ENCODE measurements at places on chromosomes 5 and 9. TPM values are rescaled to one million over a fixed set of nuclear protein-coding genes. Genes with fewer than 3 reads are reported as not detected.
A peak's percentile ranks its signal among the peaks of the same experiment; 100 is the strongest.

DNA sequence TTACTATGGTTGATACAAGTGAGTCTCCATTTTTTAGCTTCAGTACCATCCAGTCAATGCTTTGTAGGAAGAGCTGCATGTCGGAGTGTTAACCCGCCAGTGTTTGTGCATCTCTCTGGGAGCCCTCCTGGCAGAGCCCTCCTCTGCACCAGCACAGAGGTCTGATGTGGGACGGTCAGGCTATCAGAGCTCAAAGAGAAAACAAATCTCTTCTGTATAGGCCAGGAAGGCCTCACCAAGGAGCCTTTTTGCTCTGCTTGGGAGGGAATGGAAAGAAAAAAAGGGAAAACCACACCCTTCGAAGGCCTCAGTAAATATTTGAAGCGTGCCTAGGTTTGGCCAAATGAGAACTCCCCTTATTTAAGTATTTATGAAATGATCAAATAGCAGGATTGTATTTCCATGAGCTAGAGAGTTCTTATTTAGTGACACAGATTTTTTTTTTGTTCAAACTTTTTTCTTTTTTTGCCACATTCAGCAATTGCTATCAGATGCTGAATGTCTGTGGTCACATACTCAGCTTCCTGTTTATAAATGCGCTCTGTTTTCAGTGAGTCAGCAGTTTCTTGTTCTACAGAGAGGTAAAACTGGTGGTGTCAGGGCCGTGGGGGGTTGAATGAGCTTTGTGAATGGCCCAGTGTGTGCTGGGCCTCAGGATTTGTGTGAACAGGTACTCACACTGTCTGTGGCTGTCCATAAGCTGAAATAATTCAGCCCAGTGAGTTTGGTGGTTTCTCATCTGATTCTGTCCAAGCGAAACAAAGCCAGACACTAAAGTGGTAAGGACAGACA lies 226.6 kb downstream of the SNX18 start:
- peaks cover 65% of the 10 kb centered on the region for H3K4me1 ChIP-seq
- H3K27ac ChIP-seq = peak overlapping the region; percentile 99
- H3K4me3 ChIP-seq = no peak overlapping the region
- peak; percentile 67 for DNase-seq
- H3K36me3 ChIP-seq = no peaks in the 10 kb centered on the region

Gene CDC25C
- total RNA-seq = 19.6 TPM

Gene CNTFR
- total RNA-seq = not detected

Gene PRDM9
- 0.47 TPM for total RNA-seq

DNA sequence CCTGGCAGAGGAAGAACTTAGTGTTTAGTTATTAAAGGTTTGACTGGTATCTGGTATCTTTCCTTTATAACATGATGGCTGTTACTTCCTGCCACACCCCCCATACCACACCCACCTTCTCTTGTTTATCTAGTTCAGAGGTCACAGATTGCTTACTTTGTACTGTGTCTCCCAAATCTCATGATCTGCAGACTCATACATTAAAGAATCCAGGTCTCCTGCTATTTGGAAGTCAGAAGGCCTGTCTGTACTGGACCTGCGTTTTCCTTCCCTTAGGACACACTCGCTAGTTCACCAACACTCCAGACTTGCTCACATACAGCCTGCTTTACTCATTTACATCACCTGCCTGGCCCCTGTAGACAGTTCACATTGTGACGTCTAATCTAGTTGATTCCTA lies 39.3 kb downstream of the NUDT12 start:
- H3K4me3 ChIP-seq = no peak overlapping the region
- no peaks in the 10 kb centered on the region for H3K27me3 ChIP-seq
- no peak overlapping the region for H3K27ac ChIP-seq
- no peaks in the 10 kb centered on the region for H3K4me1 ChIP-seq
- no peaks in the 10 kb centered on the region for H3K36me3 ChIP-seq

Gene NUP188
- total RNA-seq = 123 TPM

Gene OMD
- not detected for total RNA-seq

Gene SPINK7
- not detected for total RNA-seq

DNA sequence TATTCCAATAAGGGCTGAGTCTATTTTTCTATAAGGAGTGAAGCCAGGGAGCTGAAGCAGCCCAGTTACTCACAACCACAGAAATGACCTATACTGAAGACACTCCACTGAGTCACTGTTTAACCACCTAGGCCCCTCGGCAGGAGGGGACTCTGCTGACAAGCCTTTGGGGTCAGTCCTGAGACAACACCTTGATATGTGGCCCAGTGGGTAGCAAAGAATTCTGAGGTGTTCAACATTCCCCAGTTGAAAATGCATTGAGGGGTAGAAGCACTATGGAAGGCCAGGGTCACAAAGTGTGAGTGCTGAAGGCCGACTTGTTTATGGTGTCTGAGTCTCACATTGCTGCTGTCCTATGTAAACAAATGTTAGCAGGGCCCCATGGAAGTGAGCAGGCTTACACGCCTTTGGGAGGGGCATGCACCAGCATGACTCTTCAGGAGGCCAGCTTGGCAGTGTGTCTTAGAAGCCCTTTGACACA lies 112.6 kb upstream of the NFIL3 start:
- no peak overlapping the region for H3K4me3 ChIP-seq
- peaks cover 29% of the 10 kb centered on the region for H3K27me3 ChIP-seq
- no peaks in the 10 kb centered on the region for H3K36me3 ChIP-seq
- H3K4me1 ChIP-seq = no peaks in the 10 kb centered on the region
- no peak overlapping the region for H3K27ac ChIP-seq

Gene LEAP2
- 2.0 TPM for total RNA-seq

DNA sequence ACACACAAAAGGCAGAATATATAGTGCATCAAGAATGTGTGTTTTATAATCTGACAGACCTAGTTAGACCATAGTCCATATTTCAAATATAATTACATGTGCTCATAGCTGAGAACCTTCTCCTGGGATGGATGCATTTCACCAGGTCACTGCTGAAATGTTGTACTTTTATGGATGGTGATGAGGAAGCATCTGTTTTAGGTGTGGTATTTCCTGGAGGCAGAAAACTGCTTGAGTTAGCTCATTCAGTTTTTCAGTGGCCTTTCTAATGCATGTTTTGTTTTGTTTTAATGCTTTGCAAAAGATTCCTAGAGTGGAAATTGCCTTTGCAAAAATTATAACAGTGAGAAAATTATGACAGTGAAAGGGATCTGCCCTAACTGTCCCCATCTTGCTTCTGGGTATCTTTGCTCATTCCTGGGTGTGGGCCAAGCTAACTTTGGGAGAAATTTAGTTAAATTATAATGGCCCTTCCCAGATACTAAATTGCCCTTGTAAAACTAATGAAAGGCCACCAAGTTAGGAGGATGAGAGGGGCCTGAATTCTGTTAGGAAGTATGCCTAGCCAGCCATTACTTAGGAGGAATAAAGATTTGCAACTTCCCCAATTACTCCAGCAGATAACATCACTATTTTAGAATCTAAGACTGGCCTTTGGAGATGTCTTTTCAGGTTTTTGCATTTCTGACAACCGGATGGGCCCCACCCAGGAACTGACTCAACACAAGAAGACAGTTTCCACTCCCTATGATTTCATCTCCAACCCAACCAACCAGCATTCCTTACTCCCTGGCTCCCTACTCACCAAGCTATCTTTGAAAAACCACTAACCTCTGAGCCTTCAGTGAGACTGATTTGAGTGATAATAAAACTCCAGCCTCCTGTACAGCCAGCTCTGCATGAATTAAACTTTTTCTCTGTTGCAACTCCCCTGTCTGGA lies 7.0 kb upstream of the IL12B start:
- no peak overlapping the region for H3K4me3 ChIP-seq
- peak overlapping the region; percentile 35 for H3K27ac ChIP-seq
- no peaks in the 10 kb centered on the region for H3K27me3 ChIP-seq
- no peaks in the 10 kb centered on the region for H3K36me3 ChIP-seq
- no peak for DNase-seq
- peaks cover 5% of the 10 kb centered on the region for H3K4me1 ChIP-seq

- H3K4me1 ChIP-seq = peaks cover 43% of the 10 kb centered on the region
- peak; percentile 47 for DNase-seq
- H3K36me3 ChIP-seq = no peaks in the 10 kb centered on the region
- no peaks in the 10 kb centered on the region for H3K27me3 ChIP-seq
- no peak overlapping the region for H3K4me3 ChIP-seq
- no peak overlapping the region for H3K27ac ChIP-seq
These were observed 26.8 kb upstream of the CSF1R start for GRCh38 chr5:150113047-150113744.

GRCh38 chr5:88045165-88045564 lies 223.5 kb downstream of the TMEM161B start:
- H3K36me3 ChIP-seq = no peaks in the 10 kb centered on the region
- no peak overlapping the region for H3K4me3 ChIP-seq
- no peaks in the 10 kb centered on the region for H3K4me1 ChIP-seq
- DNase-seq = no peak
- no peak overlapping the region for H3K27ac ChIP-seq

Gene TLX3
- total RNA-seq = not detected

DNA sequence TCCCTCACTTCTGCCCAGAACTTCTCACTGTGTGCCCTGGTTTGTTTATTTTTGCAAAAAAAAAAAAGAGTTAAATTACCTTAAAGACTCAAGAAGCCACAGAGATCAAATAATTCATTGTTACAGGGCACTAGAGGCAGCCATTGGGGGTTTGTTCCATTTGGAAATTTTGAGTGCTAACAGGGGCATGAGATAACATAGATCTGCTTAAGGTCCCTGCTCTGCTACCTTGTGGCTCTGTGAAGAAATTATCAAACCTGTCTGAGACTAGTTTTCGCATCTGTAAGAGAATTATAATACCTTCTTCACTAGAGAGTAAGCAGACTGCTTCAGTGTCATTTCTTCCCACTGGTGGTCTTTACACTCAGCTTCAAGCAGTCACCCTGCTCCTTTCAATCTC lies 394 bp downstream of the TLR4 start:
- no peaks in the 10 kb centered on the region for H3K4me1 ChIP-seq
- no peaks in the 10 kb centered on the region for H3K36me3 ChIP-seq
- H3K27ac ChIP-seq = no peak overlapping the region
- DNase-seq = no peak
- H3K4me3 ChIP-seq = no peak overlapping the region
- H3K27me3 ChIP-seq = no peaks in the 10 kb centered on the region

Gene SPINK6
- total RNA-seq = not detected

Gene GRM6
- not detected for total RNA-seq

Gene PCA3
- not detected for total RNA-seq

Gene DMRT3
- total RNA-seq = not detected

Gene SUSD3
- total RNA-seq = 16.9 TPM

Gene ACTBL2
- not detected for total RNA-seq

DNA sequence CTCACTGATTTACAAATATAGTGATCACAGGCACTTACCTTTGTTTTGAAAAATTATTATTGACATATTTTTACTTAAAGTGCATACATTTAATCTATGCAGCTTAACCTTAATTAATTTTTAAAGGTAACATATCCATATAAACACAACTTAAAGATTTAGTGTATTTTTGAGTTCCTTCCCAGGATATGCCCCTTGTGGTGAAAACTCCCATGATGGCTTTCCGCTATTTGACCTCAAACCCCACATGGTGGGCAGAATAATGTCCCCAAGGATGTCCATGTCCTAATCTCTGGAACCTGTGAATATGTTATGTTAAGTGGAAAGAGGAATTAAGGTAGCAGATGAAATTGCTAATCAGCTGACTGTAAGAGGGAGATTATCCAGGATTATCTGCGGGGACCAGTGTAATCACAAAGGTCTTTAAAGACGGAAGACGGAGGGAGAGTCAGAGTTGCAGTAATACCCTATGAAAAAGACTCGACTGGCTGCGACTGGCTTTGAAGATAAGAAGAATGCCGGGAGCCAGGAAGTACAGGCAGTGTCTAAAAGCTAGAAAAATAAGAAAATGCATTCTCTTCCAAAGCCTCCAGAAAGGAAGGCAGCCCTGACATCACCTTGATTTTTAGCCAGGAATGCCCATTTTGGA lies 193.9 kb downstream of the ICE1 start:
- no peak for DNase-seq
- H3K4me1 ChIP-seq = 0 out of 3 replicates have a peak, but pooled peaks cover 3% of the 10 kb centered on the region
- no peak overlapping the region for H3K4me3 ChIP-seq
- no peaks in the 10 kb centered on the region for H3K27me3 ChIP-seq
- H3K36me3 ChIP-seq = no peaks in the 10 kb centered on the region

- no peak overlapping the region for H3K4me3 ChIP-seq
- H3K27me3 ChIP-seq = peaks cover 58% of the 10 kb centered on the region
- H3K27ac ChIP-seq = no peak overlapping the region
- H3K4me1 ChIP-seq = peaks cover 23% of the 10 kb centered on the region
These were observed 12.2 kb downstream of the MYMK start for GRCh38 chr9:133512253-133513213.

GRCh38 chr5:79873187-79873586 lies 117.9 kb downstream of the MTX3 start:
- H3K4me1 ChIP-seq = no peaks in the 10 kb centered on the region
- no peak overlapping the region for H3K4me3 ChIP-seq
- H3K36me3 ChIP-seq = no peaks in the 10 kb centered on the region
- H3K27me3 ChIP-seq = peaks cover 41% of the 10 kb centered on the region
- DNase-seq = no peak

DNA sequence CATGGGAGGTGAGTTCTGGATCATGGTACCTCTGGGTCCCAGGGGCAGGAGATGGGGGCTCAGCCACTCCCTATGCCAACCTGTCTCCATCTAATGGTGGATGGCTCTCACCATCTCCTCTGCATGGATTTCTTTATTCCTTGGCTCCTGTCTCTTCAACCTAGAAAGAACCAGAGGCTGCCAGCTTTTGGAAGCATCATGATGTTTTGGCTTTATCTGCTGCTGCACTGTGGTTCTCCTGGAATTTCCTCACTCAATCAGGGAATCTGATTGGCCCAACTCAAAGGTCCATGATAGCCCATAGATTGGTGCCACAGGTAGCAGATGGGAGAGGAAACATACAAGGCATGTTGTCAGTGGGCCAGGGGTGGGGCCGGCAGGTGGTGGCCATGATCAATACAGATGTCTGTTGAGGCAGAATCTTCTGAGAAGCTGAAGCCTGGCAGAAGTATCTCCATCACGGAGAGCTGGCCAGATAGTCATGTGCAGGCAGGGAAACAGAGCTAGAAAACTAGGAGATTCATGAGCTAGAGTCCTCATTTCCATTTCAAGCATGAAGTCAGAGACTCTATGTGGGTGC lies 158.2 kb downstream of the MACROH2A1 start:
- H3K4me1 ChIP-seq = peaks cover 12% of the 10 kb centered on the region
- no peak overlapping the region for H3K4me3 ChIP-seq
- H3K27me3 ChIP-seq = peaks cover 5% of the 10 kb centered on the region

GRCh38 chr9:130447193-130447816 lies 2.5 kb downstream of the ASS1 start:
- no peak overlapping the region for H3K27ac ChIP-seq
- no peak overlapping the region for H3K4me3 ChIP-seq
- H3K27me3 ChIP-seq = no peaks in the 10 kb centered on the region
- no peak for DNase-seq
- no peaks in the 10 kb centered on the region for H3K36me3 ChIP-seq

- no peak for DNase-seq
- no peak overlapping the region for H3K27ac ChIP-seq
- no peaks in the 10 kb centered on the region for H3K27me3 ChIP-seq
- peaks cover 3% of the 10 kb centered on the region for H3K4me1 ChIP-seq
These were observed 171.9 kb downstream of the GAPVD1 start for GRCh38 chr9:125433461-125434011.

GRCh38 chr9:121756474-121757280 lies 105.2 kb downstream of the DAB2IP start:
- no peak overlapping the region for H3K27ac ChIP-seq
- peaks cover 76% of the 10 kb centered on the region for H3K27me3 ChIP-seq
- no peaks in the 10 kb centered on the region for H3K36me3 ChIP-seq
- no peak overlapping the region for H3K4me3 ChIP-seq
- no peak for DNase-seq
- no peaks in the 10 kb centered on the region for H3K4me1 ChIP-seq

All from K562 (cell line).